NCI-H2081 (cell line): ENCODE measurements at places on chromosomes 3 and 15.

- DNase-seq = no peak
Observed at GRCh38 chr3:20375302-20375701, 189.3 kb upstream of the SGO1 start.

DNA sequence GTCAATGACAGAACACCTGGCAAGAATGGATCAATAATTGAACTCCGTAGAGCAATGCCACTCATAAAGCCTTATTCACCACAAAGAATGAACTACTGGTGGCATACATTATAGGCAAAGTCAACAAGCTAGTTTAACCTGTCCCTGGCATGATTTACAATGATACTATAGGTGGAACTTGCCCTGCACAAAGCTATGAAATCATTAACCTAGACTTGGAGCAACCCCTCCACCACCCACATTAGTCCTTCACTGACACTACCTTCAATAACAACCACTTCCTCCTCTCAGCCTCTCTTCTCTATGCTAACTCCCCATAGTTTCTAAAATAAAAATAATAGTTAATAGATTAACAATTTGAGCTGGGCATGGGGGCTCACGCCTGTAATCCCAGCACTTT lies 54.4 kb downstream of the ACAP2 start:
- DNase-seq = no peak

GRCh38 chr3:104561324-104561723 lies 805.4 kb upstream of the ALCAM start:
- no peak for DNase-seq

GRCh38 chr3:138205527-138205926 lies 18.4 kb downstream of the ARMC8 start:
- no peak for DNase-seq

DNA sequence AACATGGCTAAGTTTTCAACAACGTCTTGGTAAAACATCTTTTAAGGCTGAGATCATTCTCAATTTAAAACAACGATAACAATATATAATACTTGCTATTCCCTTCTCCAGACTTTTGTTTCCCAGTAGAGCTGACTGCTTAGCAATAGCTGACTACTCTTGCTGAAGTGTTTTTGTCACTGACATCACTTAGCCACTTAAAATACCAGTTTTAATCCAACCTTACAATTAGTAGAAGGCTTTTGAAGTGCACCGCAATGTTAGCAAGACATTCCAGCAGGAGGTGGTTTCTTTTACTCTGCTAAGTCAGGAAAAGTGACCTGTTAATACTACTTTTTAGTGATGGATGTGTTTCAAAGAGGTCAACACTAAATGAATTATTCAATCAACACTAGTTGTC lies 28.7 kb upstream of the GBE1 start:
- DNase-seq = no peak

DNA sequence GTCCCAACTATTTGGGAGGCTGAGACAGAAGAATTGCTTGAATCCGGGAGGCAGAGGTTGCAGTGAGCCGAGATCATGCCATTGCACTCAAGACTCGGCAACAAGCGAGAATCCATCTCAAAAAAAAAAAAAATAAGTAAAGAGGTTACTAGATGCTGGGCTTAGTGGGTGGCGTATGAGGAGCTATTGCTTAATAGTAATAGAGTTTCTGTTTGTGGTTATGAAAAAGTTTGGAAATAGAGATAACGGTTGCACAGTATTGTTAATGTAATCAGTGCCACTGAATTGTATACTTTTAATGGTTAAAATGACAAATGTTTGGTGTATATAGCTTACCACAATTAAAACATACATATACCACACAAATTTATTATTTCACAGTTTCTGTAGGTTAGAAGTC lies 14.7 kb upstream of the HHATL start:
- no peak for DNase-seq

DNA sequence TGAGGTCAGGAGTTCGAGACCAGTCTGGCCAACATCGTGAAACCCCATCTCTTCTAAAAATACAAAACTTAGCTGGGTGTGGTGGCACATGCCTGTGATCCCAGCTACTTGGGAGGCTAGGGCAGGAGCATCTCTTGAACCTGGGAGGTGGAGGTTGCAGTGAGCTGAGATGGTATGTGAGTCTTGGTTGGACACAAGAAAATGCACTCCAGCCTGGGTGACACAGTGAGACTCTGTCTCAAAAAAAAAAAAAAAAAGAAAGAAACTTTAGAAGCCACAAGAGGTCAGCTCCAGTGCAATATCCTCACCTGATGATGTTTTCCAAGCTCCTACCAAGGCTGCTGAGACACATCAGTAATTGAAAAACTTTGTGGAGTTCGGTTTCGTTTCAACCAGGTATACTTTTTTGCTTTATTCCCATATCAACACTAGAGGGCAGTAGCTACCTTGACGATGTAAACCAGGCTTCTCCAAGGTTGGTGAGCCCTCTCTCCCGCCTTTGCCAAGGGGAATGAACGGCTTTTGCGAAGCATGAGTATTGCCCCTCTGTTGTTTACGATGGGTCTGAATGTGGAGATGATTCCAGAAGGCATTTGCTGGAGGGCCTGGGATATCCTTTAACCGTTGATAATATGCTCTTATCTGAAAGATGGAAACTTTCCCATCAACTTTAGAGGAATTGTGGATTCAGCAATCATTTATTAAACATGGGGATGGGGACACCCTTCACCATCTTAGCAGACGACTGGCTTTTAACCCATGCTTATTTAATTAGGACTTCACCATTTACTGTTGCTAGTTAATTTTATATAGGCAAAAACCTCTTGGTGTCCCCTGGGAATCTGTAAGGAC lies 202.8 kb downstream of the SV2B start:
- peak; percentile 76 for DNase-seq

- no peak for DNase-seq
Observed at GRCh38 chr3:111595232-111595631, at the start of gene ZBED2. Gene ZBED2 (minus strand): TSS chr3:111595346. CDS start chr3:111594201, 1,145 bp downstream.

- DNase-seq = no peak
Observed at GRCh38 chr3:187430576-187430975, 62.4 kb downstream of the RTP4 start.

- DNase-seq = no peak
Observed at GRCh38 chr3:101310978-101311375, 9.4 kb downstream of the IMPG2 start.

- DNase-seq = no peak
Observed at GRCh38 chr3:106826791-106827311, 550.4 kb upstream of the CCDC54 start.
